ENCODE measurements at places on chromosomes 16 and 17.
A peak's percentile ranks its signal among the peaks of the same experiment; 100 is the strongest.

GRCh38 chr16:9033125-9033830, 58.2 kb upstream of the HAPSTR1 start:
- peak; percentile 35 for DNase-seq

DNA sequence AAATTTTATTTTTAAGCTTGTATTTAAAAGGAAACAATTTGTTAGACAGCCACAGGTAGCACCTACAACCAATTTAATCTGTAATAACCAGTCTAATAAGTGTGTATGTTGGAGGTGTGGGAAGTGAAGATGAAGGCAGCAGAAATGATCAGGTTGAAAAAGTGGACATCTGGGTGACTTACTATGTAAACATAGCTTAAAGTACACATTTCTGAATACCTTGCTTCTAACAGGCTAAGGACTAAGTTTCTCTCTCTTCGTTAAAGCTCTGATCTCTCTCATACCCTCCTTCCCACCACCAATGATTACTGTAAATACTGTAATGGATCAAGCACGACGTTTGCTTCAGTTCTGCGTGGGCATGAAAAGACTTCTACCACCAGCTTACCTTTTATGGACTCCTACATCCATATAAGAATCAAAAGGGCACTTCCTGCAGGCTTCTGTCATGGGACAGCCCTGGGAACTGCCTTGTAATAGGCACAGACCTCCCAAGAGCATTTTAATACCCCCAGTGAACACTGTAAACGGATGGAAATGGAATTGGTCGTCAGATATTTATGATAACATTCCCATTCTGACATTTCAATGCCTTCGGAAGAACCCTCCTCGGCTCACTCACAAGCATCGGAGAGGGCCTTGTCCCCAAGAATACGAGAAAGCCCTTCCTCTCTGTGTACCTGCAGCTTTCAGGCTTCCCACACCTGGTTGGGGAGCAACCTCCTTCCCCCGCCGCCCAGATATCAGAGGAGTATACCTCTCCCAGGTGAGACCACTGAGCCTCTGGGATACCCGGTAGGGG, 700 bp downstream of the CCDC43 start:
- no peak for DNase-seq

GRCh38 chr16:11833951-11834695, 17.2 kb downstream of the RSL1D1 start:
- no peak for DNase-seq

DNA sequence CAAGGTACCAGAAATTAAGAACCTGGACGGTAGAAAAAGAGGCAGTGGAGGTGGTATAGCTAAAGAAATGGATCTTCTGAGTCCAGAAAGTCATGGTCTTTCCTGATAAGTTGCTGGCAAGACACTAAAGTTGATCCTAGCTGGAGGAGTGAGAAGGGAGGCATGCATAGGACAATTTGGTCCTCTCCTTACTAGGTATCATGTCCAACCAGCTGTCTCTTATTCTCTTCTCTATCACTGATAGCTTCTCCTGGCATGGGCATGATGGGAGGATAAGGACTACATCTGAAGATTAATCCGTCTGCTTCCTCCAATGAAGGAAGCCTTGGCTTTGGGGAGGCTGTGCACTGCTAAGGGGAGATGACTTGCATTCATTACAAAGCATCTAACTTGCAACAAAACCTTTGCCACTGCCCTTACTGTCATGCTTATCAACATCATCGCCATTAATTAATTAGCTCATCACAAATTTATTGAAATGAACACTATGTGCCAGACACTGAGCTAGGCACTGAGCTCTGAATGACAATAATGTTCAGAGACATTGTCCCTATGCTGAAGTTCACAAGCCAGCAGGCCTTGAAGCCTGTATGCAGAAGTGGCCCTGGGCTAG, 3.1 kb upstream of the FAM117A start:
- DNase-seq, result no peak

DNA sequence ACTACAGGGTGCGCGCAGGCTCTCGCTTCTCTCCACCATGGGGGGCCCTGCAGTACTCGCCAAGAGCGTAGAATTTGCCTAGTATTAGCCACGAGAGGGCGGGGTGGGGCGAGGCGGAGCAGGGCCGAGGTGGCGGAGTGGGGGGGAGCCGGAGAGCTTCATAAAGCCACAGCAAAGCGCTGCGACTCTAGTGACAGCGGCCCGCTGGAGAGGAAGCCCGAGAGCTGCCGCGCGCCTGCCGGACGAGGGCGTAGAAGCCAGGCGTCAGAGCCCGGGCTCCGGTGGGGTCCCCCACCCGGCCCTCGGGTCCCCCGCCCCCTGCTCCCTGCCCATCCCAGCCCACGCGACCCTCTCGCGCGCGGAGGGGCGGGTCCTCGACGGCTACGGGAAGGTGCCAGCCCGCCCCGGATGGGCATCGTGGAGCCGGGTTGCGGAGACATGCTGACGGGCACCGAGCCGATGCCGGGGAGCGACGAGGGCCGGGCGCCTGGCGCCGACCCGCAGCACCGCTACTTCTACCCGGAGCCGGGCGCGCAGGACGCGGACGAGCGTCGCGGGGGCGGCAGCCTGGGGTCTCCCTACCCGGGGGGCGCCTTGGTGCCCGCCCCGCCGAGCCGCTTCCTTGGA, at the start of gene TBX21:
Gene TBX21, plus strand, starts transcription at position 190 of the 627 bp plus-strand sequence. Its CDS starts 219 bp downstream, at position 409.
- peak; percentile 76 for DNase-seq

DNA sequence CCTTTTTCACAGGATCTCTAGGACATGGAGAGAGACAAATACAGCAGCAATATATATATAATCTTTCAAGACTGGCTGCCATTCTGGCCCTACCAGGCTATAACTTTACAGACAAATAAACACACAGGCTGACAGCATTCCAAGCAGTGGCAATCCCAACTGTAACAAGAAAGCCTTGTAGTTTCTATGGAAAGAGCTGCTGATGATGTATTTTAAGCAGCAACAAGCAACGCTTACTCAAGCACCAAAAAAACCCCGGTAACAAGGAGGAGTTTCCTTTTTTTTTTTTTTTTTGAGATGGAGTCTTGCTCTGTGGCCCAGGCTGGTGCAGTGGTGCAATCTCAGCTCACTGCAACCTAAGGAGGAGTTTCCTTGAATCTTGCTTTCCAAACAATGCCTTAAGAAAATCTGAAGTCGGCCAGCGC, 23.2 kb downstream of the LSM12 start:
- no peak for DNase-seq

GRCh38 chr16:77775911-77776909, 12.2 kb upstream of the VAT1L start:
- DNase-seq, result no peak

GRCh38 chr16:51497541-51498211, 346.6 kb upstream of the SALL1 start:
- DNase-seq, result no peak

- DNase-seq, result no peak
These were observed 1.9 kb downstream of the CEMP1 start for GRCh38 chr16:2529061-2529931.

- DNase-seq, result no peak
These were observed 15.5 kb downstream of the METTL9 start for GRCh38 chr16:21614896-21615295.
